ENCODE measurements at places on chromosomes 4 and X.

DNA sequence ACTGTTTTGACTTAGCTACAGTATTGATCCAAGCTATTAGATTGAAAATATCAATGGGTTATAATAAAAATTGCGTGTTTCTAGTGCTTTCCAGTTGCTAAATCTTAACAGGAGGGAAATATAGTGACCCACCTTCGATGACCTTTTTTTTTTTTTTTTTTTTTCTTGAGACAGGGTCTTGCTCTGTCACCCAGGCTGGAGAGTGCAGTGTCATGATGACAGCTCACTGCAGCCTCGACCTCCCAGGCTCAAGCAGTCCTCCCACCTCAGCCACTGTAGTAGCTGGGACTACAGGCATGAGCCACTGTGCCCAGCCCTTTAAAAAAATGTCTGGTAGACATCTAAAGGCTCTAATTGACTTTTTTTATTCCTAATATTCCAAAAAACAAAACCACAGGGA is 3.8 kb upstream of the ASB5 start:
- DNase-seq = no peak

- no peak for DNase-seq
Observed at GRCh38 chr4:14095831-14096230, 468.3 kb upstream of the BOD1L1 start.

GRCh38 chr4:11218692-11219091 is 210.0 kb downstream of the HS3ST1 start:
- no peak for DNase-seq

GRCh38 chr4:173746424-173746823 is 216.4 kb upstream of the HAND2 start:
- DNase-seq = no peak

- no peak for DNase-seq
Observed at GRCh38 chr4:105283501-105283900, 136.8 kb downstream of the TET2 start.

DNA sequence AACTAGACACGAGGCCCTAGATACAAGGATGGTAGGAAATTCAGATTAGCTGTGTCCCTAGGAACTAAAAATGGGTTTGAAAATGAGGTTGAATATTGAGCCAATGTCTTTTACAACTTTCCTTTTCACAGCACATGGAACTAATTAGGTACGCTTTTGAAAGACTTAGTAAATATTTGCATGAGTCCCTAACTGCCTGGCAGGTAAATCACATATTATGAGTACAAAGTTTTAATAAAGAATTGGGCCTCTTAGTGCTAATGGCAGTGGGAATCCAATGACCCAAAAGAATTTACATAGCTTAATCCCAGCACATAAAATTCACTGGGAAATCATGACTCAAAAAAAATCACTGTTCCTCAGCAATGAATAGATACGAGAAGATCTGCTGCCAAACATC is 16.8 kb downstream of the MUC7 start:
- no peak for DNase-seq

DNA sequence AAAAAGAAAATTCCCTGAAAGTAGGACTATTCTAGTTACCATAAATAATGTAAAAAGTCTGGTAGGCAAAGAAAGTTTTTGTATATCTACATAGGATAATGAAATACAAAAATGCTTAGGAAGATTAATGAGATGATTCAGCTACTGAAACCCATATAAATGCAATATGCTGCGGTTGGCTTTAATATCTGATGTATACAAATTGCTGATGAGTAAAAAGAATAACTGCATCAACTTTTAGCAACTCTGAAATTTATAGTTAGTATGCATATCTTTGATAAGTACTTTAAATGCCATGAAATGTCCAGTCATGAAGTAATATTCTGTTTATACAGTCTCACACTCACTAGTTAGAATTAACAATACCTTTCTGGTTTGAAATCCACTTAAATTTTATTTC is 404.8 kb downstream of the TLL1 start:
- DNase-seq = no peak

GRCh38 chr4:138698641-138699040 is 316.9 kb upstream of the NOCT start:
- DNase-seq = no peak

DNA sequence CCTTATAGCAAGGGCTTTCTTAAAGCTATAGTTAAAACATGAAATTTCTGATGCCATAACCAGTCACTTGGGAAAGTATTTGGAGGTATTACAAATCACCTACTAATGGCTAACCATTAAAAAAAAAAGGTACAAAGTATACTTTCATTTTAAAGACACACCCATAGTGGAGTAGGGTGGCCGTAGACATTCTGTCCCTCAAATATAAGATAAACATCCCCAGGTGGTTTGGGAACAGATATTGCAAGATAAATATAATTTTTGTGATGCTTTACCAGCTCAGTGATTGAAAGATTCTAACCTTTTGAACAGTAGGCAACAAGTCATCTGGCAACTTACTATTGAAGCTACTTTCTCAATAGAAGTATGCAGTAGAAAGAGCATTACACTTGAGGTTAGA is 6.2 kb upstream of the FAT1 start:
- DNase-seq = no peak

DNA sequence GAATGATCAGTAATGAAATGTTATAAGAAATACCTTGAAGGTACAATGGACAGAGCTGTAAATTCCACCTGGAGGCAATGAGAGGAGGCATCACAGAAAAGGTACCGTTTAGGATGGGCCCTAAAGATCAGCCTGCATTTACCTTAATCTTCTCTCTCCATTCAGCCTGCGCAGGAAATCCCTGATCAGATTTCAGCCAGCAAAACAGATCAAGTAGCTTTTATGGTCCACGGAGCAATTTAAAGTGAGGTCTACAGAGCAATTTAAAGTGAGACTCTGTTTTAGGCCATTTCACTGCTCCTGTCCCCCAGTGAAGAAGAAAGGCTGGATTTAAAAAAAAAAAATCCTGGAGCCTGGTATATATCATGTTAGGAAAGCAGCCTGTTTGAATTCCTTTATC is 195.1 kb upstream of the VCX start:
- no peak for DNase-seq

GRCh38 chrX:10089378-10089795 is 67.4 kb upstream of the CLCN4 start:
- no peak for DNase-seq

DNA sequence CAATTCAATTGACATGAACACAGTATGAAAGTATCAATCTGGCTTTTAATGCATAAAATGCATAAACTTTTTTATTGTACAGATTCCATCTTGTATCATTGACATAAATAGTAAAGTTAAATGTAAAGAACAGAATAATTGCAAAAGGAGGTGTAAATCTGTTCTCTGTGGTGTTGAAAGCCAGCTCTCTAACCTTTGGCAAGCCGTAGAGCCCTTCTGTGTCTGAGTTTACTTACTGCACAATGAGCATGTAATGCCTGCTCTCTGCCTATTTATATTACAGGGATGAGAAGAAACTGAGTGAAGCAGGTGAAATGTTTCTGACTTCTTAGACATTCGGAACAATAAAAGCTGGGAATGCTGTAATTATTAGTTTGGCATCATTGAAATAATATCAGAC is 389.3 kb upstream of the EPHA5 start:
- DNase-seq = no peak

DNA sequence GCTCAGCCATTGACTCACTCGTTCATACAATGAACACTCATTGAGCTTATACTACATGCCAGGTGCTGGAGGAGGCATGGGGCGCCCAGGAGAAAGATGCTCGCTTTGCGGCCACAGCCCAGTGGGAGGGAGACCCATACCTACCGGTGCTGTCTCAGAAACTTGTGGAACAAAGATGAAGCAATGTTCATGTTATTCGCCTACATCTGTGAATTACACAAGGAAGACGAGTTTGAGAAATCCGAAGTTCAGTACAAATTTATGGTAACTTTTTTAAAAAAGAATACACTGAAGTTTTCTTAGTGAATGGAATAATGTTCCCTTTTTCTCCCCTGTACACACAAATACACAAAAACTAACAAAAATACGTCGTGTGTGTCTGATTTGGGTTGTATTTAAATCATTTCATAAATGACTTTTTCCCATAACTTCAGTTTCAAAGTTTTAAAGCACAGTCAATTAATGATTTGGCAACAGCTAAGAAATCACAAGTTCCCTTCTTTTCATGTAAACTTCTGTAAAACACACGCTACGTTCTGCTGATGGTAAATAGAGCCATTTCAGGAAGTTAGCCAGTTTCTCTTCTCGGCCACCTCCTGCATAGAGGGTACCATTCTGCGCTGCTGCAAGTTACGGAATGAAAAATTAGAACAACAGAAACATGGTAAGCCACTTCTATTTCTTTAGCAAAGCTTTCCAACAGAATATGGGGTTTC is at the start of gene TLR8:
Gene TLR8 (plus strand): TSS at position 575 of the 716 bp plus-strand sequence. CDS start 87 bp downstream, at position 662.
- DNase-seq = no peak

- DNase-seq = no peak
Observed at GRCh38 chr4:75338352-75338880, 175.8 kb downstream of the RCHY1 start.

DNA sequence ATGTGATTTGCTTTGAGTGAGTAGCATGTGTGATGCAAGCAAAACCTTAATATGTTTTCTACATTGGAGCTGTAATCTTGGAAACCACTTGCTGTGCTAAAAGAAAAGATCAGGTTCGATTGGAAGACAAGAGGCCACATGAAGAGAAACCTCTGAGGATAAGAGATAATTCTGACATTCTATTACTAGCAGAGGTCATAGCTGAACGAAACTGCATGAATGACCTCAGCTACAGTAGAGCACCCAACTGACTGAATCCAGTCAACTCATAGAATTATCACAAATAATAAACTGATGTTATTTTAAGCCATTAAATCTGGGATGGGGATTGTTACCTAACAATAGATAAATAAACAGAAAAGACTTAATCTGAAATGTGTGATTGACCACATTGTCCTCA is 147.1 kb downstream of the CAMK2D start:
- DNase-seq = no peak

DNA sequence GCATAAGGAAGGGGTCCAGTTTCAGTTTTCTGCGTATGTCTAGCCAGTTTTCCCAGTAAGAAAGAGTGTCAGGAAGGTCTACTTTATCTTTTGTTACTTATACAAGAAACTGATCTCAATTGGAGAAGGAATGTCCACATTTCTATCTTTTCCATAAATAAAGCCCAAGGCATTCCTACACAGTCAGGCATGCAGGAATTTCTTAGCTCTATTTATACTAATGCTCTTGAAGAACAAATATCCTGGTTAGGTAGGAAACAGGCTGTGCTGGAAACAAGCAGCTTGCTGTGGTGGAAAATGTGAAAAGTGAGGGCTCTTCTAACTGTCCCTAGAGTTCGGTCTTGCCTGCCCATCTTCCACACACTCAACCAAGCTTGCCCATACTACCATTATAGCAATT is 37.9 kb upstream of the PITX2 start:
- DNase-seq = no peak

DNA sequence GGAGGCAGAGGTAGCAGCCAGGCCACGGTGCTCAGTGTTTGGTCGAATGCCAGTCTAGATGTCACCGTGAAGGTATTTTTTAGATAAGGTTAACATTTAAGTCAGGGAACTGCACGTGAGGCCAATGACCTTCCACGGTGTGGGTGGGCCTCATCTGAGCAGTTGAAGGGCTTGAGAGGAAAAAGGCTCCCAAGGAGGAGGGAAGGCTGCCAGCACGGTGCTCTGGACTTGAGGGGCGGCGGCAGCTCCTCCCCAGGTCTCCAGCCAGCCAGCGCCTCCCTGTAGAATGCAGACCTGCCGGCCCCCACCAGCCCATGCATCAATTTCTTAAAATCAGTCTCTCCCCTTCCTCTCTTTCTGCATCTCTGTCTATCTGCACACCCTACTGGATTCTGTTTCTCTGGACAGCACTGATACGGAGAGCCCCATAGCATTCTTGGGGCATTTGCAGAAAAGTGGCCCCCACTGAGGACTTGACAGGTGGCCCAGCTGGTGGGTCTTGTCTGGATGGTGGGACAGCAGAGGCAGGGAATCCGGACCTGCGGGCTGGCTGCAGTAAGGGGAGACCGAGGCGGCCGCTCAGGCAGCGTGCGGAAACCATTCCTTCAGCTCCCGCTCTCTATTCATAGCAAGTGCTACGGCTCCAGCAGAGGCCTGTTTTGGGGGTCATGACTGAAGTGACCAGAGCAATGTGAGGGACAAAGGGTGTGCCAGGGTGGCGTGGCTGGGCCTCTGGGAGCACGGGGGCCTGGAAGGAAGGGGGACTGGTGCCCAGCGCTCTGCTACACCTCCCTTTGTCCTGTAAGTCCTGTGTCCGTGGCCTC is 7.9 kb upstream of the RGS12 start:
- no peak for DNase-seq

GRCh38 chr4:162010362-162010761 is 153.4 kb downstream of the FSTL5 start:
- DNase-seq = no peak

DNA sequence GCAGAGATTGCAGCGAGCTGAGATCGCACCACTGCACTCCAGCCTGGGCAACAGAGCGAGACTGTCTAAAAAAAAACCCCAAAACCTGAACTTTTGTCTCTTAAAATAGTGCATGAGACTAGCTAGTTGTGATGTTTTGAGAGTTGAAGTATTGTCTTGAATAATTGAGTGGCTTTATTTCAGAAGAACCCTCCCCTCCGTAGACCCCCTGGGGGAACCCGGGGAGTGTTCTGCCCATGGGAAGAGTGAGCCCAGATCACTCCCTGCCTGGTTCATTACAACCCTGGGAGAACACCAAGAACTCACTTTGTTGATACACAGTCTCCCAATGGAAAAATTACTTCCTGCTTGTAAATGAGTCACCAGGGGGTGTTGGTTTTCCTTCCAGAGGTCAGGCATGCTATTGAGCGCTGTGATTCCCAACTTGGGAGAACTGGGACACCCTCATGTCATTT is 65.3 kb upstream of the SHISA3 start:
- DNase-seq = no peak

DNA sequence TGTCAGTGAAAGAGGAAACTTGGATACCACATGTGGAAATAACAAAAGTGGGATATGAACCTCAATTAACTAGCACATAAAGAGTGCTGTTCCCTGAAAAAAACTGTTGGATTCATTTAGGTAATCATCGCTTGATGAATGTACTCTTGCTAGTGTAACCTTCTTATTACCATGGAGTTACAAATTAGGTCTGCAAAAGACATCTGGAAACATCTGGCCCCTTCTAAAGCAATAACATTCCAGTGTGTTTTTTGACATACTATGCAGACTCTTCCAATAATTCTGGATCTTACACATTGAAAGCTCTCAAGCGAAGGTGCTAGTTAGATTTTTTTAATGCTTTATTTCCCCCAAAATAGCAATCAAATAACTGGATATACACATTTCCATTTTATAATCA is 134.6 kb downstream of the ATP10D start:
- no peak for DNase-seq

GRCh38 chrX:140053846-140054245 is 88.5 kb upstream of the CXorf66 start:
- no peak for DNase-seq

DNA sequence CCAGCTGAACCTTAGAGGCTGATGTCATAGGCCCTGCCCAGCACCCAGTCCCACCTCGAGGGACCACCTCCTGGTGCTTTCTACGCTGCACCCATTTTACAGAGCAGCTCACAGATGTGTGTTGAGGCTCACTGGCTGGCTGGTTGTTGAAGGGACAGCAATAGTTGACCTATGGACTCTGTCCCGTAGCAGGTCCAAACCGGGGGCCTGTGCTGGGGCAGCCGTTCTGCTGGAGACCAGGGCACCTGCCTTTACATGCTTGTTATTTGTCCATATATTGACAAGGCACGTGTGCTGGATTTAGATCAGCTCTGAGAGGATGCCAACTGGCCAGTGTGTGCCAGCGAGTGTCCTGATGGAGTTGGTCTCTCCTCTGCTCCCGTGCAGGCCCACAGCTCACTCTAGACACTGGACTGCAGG is 58.1 kb downstream of the TNIP2 start:
- DNase-seq = no peak
